ENCODE measurements at places on chromosomes 12 and 14. TPM values are rescaled to one million over a fixed set of nuclear protein-coding genes. Genes with fewer than 3 reads are reported as not detected.

The GPN3 gene
- 57.6 TPM for total RNA-seq

The TMEM132C gene
- total RNA-seq = not detected

The PTPN21 gene
- total RNA-seq = 16.1 TPM

The BTBD6 gene
- 80.3 TPM for total RNA-seq

Data from SJSA1 (cell line).